ENCODE measurements at places on chromosomes 1 and 21. TPM values are rescaled to one million over a fixed set of nuclear protein-coding genes. Genes with fewer than 3 reads are reported as not detected.

The GRIK3 gene
- not detected for total RNA-seq

The DCDC2B gene
- not detected for total RNA-seq

The RSPH1 gene
- not detected for total RNA-seq

The PLA2G4A gene
- total RNA-seq: 12.1 TPM

The JAM2 gene
- total RNA-seq: under 0.01 TPM

The DDR2 gene
- 289 TPM for total RNA-seq

The SNAPIN gene
- total RNA-seq: 66.1 TPM

The SPRR1B gene
- not detected for total RNA-seq

The SLAMF9 gene
- total RNA-seq: not detected

The LPGAT1 gene
- total RNA-seq: 73.4 TPM

The TARBP1 gene
- 20.3 TPM for total RNA-seq

The TRIM67 gene
- not detected for total RNA-seq

The ADGRL4 gene
- 4.7 TPM for total RNA-seq
